Kidney (tissue), 22 donors: ENCODE measurements at places on chromosomes 1 and 21. TPM values are rescaled to one million over a fixed set of nuclear protein-coding genes. Genes with fewer than 3 reads are reported as not detected.

The ST6GALNAC3 gene
- 15.8 TPM for total RNA-seq

The PGLYRP4 gene
- not detected for total RNA-seq

The AADACL4 gene
- 0.16 TPM for total RNA-seq

The GJA8 gene
- total RNA-seq = 2.4 TPM

The KDF1 gene
- 14.1 TPM for total RNA-seq

The REN gene
- total RNA-seq = 32.4 TPM

The LCE1E gene
- not detected for total RNA-seq

The TMEM50B gene
- 87.6 TPM for total RNA-seq
